ENCODE measurements at places on chromosomes 6 and 20. TPM values are rescaled to one million over a fixed set of nuclear protein-coding genes. Genes with fewer than 3 reads are reported as not detected.

KCNG1 gene
- total RNA-seq, result 26.5 TPM

- DNase-seq, result no peak
- no peaks in the 10 kb centered on the region for H3K36me3 ChIP-seq
- H3K27ac ChIP-seq, result no peak overlapping the region
- no peaks in the 10 kb centered on the region for H3K4me1 ChIP-seq
These were observed 117.8 kb downstream of the FOXA2 start for GRCh38 chr20:22466447-22467171.

GRCh38 chr6:150932996-150933395 is 67.5 kb downstream of the MTHFD1L start:
- DNase-seq, result peak; percentile 37
- peak overlapping the region; percentile 63 for H3K27ac ChIP-seq
- H3K4me3 ChIP-seq, result no peak overlapping the region

DNA sequence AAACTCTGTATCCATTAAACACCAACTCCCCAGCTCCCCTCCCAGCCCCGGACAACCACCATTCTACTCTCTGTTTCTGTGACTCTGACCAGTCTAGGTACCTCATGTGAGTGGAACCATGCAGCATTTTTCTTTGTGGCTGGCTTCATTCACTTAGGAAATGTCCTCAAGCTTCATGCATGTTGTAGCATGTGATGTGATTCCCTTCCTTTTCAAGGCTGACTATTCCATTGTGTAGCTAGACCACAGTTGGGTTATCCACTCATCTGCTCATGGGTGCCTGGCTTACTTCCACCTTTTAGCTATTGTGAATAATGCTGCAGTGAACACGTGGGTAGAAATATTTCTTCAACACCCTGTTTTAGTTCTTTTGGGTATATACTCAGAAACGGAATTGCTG is 8.8 kb upstream of the BPHL start:
- no peak overlapping the region for H3K4me3 ChIP-seq
- peaks cover 18% of the 10 kb centered on the region for H3K36me3 ChIP-seq
- DNase-seq, result no peak

C20orf202 gene
- total RNA-seq, result under 0.01 TPM

GRCh38 chr6:100160930-100161329 is 166.9 kb upstream of the MCHR2 start:
- H3K27ac ChIP-seq, result no peak overlapping the region
- peaks cover 12% of the 10 kb centered on the region for H3K27me3 ChIP-seq
- no peaks in the 10 kb centered on the region for H3K4me1 ChIP-seq
- no peaks in the 10 kb centered on the region for H3K36me3 ChIP-seq

OR12D3 gene
- not detected for total RNA-seq

All from fibroblast of lung (primary cell).